ENCODE measurements at places on chromosomes 4 and X.

GRCh38 chrX:93419642-93420041 lies 253.7 kb downstream of the NAP1L3 start:
- DNase-seq, result no peak

DNA sequence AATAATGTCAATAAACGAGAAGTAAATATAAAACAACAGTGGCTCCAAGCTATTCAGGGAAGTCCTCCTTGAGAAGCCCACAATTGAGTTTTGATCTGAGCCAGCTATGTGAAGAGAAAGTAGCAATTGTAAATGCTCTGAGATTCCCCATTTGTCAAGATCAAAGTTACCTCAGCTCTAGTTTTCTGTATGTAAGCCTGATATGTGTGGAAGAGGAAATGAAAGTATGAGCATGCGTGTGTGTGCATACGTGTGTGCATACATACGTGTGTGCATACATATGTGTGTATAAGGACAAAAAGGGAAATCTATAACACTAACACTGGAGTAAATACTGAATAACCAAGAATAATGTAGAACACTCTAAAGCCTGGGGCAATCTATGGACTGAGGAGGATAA lies 130.3 kb downstream of the SCFD2 start:
- DNase-seq, result no peak

- DNase-seq, result no peak
These were observed 705.4 kb downstream of the RAB28 start for GRCh38 chr4:12778706-12779105.

DNA sequence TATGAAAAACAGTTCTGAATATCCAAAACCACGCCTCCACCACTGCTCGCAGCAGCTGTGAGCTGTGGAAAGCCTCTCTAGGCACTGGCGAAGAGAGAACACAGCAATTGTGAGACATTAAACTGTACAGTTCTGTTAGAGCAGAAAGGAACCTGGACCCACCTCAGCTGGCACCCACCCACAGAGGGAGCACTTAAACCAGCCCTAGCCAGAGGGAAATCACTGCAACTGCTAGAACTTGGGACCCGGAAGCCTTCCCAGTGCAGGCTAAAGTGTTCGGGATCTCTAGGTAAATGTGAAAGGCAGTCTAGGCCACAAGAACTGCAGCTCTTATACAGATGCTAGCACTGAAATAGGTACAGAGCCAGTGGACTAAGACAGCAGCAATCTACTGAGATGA lies 308.8 kb downstream of the PRR32 start:
- DNase-seq, result no peak

DNA sequence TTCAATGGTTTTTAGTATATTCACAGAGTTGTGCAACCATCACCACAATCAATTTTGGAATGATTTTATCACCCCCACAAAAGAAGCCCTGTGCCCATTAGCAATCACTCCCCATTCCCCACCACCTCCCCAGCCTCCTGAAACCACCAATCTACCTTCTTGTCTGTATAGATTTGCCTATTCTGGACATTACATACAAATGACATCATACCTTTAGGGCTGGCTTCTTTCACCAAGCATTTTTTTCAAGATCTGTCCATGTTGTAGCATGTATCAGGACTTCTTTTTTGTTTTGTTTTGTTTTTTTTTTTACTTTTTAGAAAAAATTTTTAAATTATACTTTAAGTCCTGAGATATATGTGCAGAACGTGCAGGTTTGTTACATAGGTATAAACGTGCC lies 108.1 kb downstream of the RTL9 start:
- no peak for DNase-seq

- no peak for DNase-seq
These were observed 91.2 kb upstream of the SORBS2 start for GRCh38 chr4:185903205-185903604.

DNA sequence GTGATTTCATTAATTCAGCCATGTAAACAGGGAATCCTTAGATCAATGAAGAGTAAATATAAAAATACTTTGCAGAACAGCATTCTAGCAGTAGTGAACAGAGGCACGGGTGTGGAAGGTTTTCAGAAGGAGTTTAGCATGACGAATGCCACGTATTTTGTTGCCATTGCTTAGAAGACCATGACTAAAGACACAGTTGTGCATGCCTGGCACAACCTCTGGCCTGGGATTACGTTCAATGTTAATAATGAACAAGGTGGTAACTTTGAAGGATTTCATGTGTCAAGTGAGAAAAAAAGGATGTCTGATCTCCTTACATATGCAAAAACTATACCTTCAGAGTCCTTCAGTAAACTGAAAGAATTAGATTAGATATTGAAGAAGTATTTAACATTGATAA lies 171.9 kb downstream of the MAGEB5 start:
- no peak for DNase-seq
